Kidney (tissue), 22 donors: ENCODE measurements at places on chromosomes 3 and 15. TPM values are rescaled to one million over a fixed set of nuclear protein-coding genes. Genes with fewer than 3 reads are reported as not detected.

DNA sequence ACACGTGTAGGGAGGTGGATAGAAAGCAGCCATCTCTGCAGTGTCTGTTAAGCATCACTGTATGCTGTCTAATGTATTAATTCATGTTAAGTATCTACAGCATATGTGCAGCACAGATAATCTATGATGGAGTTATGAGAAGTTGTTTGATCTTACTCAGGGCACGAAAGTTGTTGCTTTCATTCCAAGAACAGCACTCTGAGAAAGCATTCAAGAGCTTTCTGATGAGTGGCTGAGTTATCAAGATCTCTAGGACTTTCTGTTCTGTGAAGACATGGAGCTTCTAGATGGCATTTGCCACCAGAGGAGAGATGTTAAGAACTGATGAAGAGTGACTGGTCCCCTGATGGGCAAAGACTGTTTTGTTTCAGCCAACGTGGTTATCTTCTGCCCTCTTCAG is 22.6 kb upstream of the TPRG1 start:
- no peaks in the 10 kb centered on the region for H3K4me1 ChIP-seq
- no peak overlapping the region for H3K4me3 ChIP-seq
- H3K27me3 ChIP-seq = no peaks in the 10 kb centered on the region
- H3K36me3 ChIP-seq = no peaks in the 10 kb centered on the region

Gene TAGLN3
- 0.79 TPM for total RNA-seq

DNA sequence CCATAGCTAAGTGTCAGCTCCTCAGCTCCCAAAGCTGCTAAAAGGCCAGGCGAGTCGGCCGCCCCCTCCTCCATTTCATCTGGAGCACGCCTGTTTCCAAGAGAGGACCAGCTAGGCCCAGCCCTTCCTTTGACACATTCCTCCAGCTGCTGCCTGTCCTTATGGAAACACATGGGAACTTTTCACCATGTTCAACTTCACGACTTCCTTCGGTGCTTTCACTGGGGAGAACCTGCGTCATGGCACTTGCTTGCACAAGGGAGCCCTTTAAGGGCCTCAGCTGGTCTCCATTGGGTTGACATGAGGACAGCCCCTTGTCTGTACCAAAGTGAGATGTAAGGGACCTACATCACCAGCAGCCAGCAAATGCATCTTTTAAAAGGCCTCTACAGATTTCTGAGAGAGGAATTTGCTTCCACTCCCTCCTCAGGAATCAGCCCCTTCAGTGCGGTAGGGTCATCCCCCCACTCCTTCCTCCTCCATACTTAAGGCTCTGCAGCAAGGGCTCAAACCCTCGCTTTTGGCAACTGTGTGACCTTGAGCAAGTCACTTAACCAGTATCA is 2.1 kb downstream of the MAGI1 start:
- peak; percentile 72 for DNase-seq
- H3K36me3 ChIP-seq = no peaks in the 10 kb centered on the region
- H3K4me1 ChIP-seq = peaks cover 13% of the 10 kb centered on the region
- H3K4me3 ChIP-seq = peak overlapping the region; percentile 97
- peak overlapping the region; percentile 95 for H3K27ac ChIP-seq

Gene NR2E3
- total RNA-seq = 0.19 TPM

- H3K27ac ChIP-seq = no peak overlapping the region
- no peaks in the 10 kb centered on the region for H3K27me3 ChIP-seq
- H3K36me3 ChIP-seq = no peaks in the 10 kb centered on the region
- no peak overlapping the region for H3K4me3 ChIP-seq
Measured at GRCh38 chr3:3783696-3784095, 15.5 kb upstream of the LRRN1 start.

DNA sequence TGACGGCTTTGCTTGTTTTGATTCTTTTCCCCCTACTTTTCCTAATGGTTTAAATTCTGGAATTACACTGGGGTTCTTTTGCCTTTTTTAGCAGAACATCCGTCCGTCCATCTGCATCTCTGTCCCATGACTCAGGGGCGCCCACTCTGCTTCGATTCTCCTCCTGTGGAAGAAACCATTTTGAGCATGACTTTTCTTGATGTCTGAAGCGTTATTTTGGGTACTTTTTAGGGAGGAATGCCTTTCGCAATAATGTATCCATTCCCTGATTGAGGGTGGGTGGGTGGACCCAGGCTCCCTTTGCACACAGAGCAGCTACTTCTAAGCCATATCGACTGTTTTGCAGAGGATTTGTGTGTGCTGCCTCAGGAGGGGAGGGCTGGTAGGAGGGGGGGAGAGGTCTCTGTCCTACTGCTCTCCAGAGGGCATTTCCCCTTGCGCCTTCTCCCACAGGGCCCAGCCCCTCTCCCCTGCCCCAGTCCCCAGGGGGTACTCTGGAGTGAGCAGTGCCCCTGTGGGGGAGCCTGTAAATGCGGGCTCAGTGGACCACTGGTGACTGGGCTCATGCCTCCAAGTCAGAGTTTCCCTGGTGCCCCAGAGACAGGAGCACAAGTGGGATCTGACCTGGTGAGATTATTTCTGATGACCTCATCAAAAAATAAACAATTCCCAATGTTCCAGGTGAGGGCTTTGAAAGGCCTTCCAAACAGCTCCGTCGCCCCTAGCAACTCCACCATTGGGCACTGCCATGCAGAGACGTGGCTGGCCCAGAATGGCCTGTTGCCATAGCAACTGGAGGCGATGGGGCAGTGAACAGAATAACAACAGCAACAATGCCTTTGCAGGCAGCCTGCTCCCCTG is 19.5 kb upstream of the BSN start:
- H3K27me3 ChIP-seq = no peaks in the 10 kb centered on the region
- no peak overlapping the region for H3K4me3 ChIP-seq
- H3K4me1 ChIP-seq = peaks cover 15% of the 10 kb centered on the region

Gene PP2D1
- total RNA-seq = not detected

Gene SEC11A
- 147 TPM for total RNA-seq

- H3K27me3 ChIP-seq = no peaks in the 10 kb centered on the region
- no peak overlapping the region for H3K4me3 ChIP-seq
- H3K4me1 ChIP-seq = no peaks in the 10 kb centered on the region
- no peak for DNase-seq
Measured at GRCh38 chr3:27193056-27193455, 176.1 kb downstream of the NEK10 start.

- no peak overlapping the region for H3K27ac ChIP-seq
- no peak overlapping the region for H3K4me3 ChIP-seq
- no peak for DNase-seq
- H3K36me3 ChIP-seq = no peaks in the 10 kb centered on the region
- no peaks in the 10 kb centered on the region for H3K27me3 ChIP-seq
- no peaks in the 10 kb centered on the region for H3K4me1 ChIP-seq
Measured at GRCh38 chr3:189103208-189103607, 68.6 kb upstream of the TPRG1 start.

DNA sequence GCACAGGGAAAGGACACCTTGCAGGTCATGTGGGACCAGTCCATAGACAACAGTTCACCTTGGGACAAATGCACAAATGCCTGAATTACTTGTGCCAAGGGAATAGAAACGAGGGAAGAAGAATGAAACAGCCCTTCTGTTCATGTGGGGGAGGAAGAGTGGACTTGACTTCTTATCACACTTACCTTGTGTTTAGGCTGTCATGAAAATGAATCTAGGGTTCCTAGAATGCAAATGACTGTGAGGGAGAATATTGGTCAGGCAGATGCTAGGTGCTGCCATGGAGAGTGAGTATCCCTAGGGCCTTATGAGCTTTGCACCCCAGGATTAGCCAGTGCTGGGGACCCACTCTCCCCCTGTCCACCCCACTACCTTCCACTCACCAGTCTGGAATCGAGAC is 11.0 kb upstream of the PRKAR2A start:
- no peak for DNase-seq
- H3K4me1 ChIP-seq = no peaks in the 10 kb centered on the region
- no peaks in the 10 kb centered on the region for H3K27me3 ChIP-seq

GRCh38 chr15:67641453-67641852 is 99.0 kb downstream of the MAP2K5 start:
- H3K4me3 ChIP-seq = no peak overlapping the region
- DNase-seq = no peak
- H3K27ac ChIP-seq = no peak overlapping the region
- no peaks in the 10 kb centered on the region for H3K36me3 ChIP-seq
- H3K4me1 ChIP-seq = no peaks in the 10 kb centered on the region

Gene NOX5
- total RNA-seq = 0.60 TPM

Gene CLSTN2
- total RNA-seq = 12.0 TPM

DNA sequence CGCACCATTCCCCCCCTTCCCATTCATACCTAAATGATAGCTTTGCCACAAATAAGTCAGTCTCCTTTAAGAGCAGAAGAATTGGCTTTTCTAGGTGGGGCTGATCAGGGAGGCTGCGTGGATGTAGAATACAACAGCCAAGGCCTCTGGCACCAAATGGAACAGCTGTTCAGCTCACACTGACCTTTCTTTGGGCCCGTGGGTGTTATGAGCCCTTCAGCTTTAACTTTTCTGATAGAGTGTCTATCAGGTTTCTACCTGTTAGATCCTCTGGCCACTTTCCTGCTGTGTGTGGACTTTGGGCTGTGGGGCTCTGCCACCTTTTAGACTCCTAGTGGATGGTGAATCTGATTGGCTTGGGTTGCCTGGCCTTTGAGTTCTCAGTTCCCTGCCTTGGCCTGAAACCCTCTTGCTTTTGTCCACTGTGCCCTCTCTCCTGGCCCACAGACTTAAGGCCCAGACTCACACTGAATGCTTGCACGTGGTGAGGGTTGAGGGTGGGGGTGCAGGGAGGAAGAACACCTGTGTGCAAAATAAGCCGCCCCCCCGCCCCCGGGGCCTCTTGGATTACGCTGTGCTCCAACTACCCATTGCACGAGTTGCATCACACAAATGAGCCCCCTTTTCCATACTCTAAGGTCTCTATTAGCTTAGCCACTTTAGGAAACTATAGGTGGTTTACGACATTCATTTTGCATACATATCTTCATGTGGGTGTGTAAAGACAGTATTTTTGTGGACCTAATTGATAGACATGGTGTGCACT is 1.3 kb upstream of the RFX7 start:
- no peaks in the 10 kb centered on the region for H3K36me3 ChIP-seq
- no peaks in the 10 kb centered on the region for H3K27me3 ChIP-seq
- peak; percentile 73 for DNase-seq
- no peak overlapping the region for H3K4me3 ChIP-seq
- H3K27ac ChIP-seq = no peak overlapping the region
- H3K4me1 ChIP-seq = peaks cover 10% of the 10 kb centered on the region

GRCh38 chr3:124147946-124148345 is 156.0 kb upstream of the ROPN1 start:
- H3K27ac ChIP-seq = no peak overlapping the region
- H3K4me3 ChIP-seq = no peak overlapping the region
- no peaks in the 10 kb centered on the region for H3K36me3 ChIP-seq
- no peak for DNase-seq
- H3K27me3 ChIP-seq = no peaks in the 10 kb centered on the region

- H3K27ac ChIP-seq = no peak overlapping the region
- DNase-seq = no peak
- H3K36me3 ChIP-seq = no peaks in the 10 kb centered on the region
- H3K4me3 ChIP-seq = no peak overlapping the region
- H3K4me1 ChIP-seq = no peaks in the 10 kb centered on the region
Measured at GRCh38 chr3:176964661-176965060, 232.6 kb downstream of the TBL1XR1 start.

- no peak overlapping the region for H3K27ac ChIP-seq
- H3K4me1 ChIP-seq = no peaks in the 10 kb centered on the region
- no peaks in the 10 kb centered on the region for H3K36me3 ChIP-seq
- no peak overlapping the region for H3K4me3 ChIP-seq
- H3K27me3 ChIP-seq = no peaks in the 10 kb centered on the region
Measured at GRCh38 chr3:189702066-189702646, 71.0 kb downstream of the TP63 start.

Gene CPNE9
- 0.16 TPM for total RNA-seq

- H3K36me3 ChIP-seq = no peaks in the 10 kb centered on the region
- H3K27ac ChIP-seq = no peak overlapping the region
- H3K4me1 ChIP-seq = no peaks in the 10 kb centered on the region
- no peaks in the 10 kb centered on the region for H3K27me3 ChIP-seq
- DNase-seq = no peak
Measured at GRCh38 chr3:129812589-129812988, 80.9 kb downstream of the TMCC1 start.

DNA sequence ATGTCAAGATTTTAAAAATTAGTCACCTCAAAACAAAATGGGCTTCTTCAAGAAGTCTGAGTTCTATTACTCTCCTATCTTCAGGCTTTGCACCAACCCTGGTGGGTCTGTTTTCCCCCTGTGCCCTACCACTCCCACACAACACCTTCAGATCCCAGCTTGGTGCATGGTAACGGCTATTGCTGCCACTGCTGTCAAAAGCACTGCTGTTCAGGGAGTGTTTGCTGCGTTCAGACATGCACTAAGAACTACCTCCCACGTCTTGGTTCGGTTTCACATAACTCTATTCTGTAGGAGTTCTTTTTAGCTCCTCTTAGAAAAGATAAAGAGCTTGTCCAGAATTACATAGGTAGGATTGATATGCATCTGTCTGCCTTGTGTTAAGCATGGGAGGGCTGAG is 799.2 kb downstream of the NR2F2 start:
- H3K27ac ChIP-seq = no peak overlapping the region
- no peaks in the 10 kb centered on the region for H3K36me3 ChIP-seq
- no peak overlapping the region for H3K4me3 ChIP-seq

GRCh38 chr3:60282866-60283265 is 968.4 kb downstream of the FHIT start:
- H3K27ac ChIP-seq = no peak overlapping the region
- no peak overlapping the region for H3K4me3 ChIP-seq
- no peak for DNase-seq
- no peaks in the 10 kb centered on the region for H3K27me3 ChIP-seq
- no peaks in the 10 kb centered on the region for H3K36me3 ChIP-seq

Gene APBA2
- 6.1 TPM for total RNA-seq

Gene UBAP1L
- 5.4 TPM for total RNA-seq

DNA sequence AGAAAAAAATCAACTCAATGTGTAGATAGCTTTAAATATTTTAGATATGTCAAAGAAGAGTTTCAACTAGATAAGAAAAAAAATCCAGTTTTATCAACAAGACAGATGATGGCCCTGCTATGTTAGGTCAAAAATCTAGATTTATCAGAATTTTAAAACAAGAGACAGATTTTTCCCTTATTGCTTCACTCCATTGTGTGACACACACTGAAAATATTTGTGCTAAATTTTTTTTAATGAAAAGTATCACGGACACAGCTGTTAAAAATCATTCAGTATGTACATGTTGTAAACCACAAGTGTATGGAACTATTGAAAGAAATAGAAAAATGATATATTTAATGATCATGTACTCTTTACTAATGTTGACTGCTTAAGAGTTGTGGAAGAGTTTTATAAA is 43.6 kb downstream of the FOXB1 start:
- no peak overlapping the region for H3K27ac ChIP-seq
- no peak for DNase-seq
- no peaks in the 10 kb centered on the region for H3K4me1 ChIP-seq
- no peak overlapping the region for H3K4me3 ChIP-seq
- no peaks in the 10 kb centered on the region for H3K36me3 ChIP-seq

Gene ANKUB1
- not detected for total RNA-seq

- no peaks in the 10 kb centered on the region for H3K27me3 ChIP-seq
- H3K36me3 ChIP-seq = no peaks in the 10 kb centered on the region
- no peak overlapping the region for H3K27ac ChIP-seq
- DNase-seq = no peak
Measured at GRCh38 chr3:105417525-105418289, 51.0 kb downstream of the ALCAM start.
